ENCODE measurements at places on chromosomes 3 and 15.

DNA sequence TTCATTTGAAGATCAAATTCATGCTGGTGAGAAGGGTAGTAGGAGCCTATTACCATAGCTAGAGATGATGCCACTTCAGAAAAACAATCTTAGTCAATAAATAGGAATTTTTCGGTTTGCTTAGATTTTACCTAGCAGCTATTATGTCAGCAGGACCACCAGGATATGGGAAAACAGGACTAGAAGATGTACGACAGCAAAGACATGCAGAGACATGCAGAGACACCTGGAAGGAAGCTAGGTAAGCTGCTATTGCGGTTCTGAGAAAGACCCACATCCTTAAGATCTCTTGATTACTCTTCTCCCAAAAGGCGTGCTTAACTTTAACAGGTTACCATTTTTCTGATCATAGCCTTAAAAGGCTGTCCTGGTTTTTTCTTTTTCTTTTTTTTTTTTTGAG is 64.8 kb upstream of the THSD4 start:
- DNase-seq: no peak

DNA sequence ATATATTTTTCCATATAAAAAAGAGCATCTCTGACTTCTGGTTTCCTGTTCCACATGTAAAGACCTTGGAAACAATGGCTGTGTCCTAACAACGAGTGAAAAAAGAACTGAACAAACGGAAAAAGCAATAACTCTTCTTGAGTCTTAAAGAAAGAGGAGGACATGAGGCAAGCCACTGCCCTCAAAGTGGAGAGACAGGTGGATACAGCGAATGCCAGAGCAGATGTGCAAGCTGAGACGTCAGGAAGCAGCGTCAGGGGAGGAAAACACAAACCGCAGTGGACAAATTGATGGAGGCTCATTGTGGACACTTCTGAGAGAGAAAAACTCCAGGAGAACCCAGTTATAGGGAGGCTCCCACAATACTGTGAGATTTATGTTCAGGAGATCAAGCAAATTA is 208.0 kb upstream of the MME start:
- no peak for DNase-seq

DNA sequence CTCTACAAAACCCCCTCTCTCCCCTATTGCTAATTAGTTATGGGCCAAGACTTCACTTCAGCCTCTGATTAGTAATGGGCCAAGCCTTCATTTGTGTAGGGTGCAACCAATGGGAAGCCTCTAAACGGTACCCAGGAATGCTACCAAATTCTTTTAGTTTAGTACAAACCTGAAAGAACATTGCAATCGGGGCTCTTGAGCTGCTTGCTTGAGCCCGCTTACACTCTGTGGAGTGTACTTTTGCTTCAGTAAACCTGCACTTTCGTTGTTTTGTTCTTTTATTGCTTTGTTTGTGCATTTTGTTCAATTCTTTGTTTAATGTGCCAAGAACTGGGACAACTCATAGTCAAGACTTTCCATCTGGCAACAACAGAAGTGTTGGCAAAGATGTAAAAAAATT is 26.2 kb downstream of the DNAAF4 start:
- DNase-seq: no peak

GRCh38 chr3:126394179-126394976 is at the start of gene CFAP100:
CFAP100 (plus strand) TSS chr3:126394909; CDS start chr3:126396001, 1,092 bp downstream.
- DNase-seq: peak; percentile 52

- DNase-seq: no peak
Observed at GRCh38 chr15:49901996-49902684, 216.9 kb downstream of the ATP8B4 start.

DNA sequence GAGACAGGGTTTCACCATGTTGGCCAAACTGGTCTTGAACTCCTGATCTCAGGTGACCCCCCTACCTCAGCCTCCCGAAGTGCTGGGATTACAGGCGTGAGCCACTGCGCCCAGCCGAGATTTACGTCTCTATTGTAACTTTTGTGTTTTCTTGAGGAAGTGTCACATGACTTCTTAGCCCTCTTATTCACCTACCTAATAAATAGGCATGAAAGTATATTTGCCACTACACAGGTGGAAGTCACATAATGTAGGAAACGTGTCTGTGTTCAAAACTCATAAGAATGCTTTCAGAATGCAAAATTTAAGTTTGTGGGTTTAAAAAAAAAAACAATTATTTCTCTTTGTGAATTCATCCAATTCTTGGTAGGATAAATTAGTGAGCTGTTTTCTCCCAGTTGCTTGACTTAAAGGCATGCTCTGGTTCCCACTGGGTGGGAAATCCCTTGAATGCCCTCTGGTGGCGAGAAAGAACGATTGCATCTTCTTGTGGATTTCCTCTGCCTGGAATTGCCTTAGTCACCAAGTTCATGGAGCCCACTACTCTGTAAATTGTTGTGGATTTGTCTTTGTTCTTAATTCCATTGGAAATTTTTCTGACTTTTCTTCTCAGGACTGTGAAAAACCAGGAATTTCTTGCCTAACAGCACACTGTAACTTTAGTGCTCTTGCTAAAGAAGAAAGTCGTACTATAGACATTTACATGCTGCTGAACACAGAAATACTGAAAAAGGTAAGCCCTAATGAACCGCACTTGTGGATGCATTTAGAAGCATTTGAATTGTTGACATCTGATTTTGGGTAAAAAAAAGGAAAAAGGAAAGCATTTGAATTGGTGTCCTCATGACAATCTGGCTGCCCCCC is 82.2 kb upstream of the CTDSPL start:
- DNase-seq: peak; percentile 47

GRCh38 chr3:161038725-161039124 is 66.4 kb downstream of the B3GALNT1 start:
- no peak for DNase-seq

- DNase-seq: no peak
Observed at GRCh38 chr3:117735481-117736101, 1026.0 kb downstream of the TUSC7 start.

DNA sequence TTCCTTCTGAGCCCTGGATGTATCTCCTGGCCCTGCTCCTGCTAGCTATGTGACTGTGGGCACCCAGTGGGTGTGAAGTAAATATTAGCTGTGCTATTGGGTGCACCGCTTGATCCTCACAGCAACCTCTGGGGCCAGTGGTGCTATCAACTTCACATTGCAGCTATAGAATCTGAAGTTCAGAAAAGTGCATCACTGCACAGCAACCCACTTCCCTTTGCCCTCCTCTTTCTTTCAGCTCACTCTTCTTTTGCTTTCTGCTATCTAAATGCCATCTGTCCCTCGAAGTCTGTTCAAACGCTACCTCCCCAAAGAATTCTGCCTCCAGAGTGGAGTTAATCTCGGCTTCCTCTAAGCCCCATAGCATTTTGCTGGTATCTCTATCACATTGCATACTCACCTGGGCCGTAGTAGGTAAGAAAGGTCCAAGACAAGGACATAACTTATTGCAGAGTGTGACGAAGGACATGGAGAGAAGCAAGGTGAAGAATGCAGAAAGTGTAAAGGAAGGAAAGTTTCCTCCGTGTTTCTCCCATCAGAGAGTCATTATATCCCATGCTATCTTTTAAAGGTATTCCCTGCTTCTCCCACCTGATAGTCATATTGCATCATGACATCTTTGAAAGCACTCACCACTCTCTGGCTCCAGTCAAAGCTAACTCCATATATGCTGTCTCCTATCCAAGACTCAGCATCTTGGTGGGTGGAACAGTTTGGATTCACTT is 57.1 kb upstream of the BCL6 start:
- no peak for DNase-seq

DNA sequence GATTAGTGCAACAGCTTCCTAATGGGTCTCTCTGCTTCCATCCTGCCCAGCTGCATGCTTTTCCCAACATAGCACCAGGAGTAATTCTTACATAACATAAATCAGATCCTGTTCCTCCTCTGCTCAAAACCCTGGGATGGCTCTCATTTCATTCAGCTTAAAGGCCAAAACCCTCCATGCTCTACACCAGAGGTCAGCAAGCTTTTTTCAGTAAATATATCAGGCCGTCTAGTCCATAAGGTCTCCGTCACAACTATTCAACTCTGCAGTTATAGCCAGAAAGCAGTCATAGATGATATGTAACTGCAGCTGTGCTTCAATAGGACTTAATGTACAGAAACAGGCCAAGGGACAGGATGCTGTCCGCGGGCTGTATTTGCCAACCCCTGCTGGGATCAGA is 202.8 kb upstream of the UBE2E2 start:
- DNase-seq: no peak

GRCh38 chr3:18047052-18047451 is 304.6 kb upstream of the TBC1D5 start:
- no peak for DNase-seq

GRCh38 chr3:125386811-125387210 is 11.7 kb upstream of the ZNF148 start:
- DNase-seq: no peak

- DNase-seq: no peak
Observed at GRCh38 chr3:170730071-170730812, 139.8 kb downstream of the RPL22L1 start.

- DNase-seq: no peak
Observed at GRCh38 chr3:57234613-57235575, 7.4 kb downstream of the APPL1 start.

DNA sequence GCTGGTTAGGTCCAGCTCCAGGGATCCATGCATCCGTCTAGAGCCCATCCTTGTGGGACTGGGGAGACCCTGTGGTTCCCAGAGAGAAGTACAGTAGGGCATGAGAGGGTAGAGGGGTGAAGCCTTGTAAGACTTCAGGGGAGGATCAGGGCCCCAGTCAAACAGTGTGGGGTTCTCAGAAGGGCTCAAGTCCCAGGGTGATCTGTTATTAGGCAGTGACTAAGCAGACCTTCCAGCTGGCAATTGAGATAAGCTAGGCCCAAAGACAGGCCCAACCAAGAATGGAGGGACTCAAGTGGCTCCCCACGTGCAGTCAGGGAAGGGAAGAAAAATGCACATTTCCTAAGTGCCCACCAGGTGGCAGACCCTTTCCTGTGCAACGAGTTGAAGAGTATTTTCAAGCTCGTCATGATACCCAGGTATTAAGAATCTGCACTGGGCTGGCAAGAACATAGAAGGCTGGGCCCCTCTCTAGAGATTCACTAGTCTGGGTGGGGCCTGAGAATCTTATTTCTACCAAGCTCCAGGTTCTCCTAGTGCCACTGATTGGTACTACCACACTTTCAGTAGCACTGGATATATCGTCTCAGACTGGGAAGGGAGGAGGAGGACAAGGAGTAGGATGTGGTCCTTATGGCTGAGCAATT is 240.8 kb downstream of the NR1D2 start:
- no peak for DNase-seq

- no peak for DNase-seq
Observed at GRCh38 chr3:13282358-13282985, 137.7 kb downstream of the NUP210 start.
